ENCODE measurements at places on chromosomes 3 and 15.

DNA sequence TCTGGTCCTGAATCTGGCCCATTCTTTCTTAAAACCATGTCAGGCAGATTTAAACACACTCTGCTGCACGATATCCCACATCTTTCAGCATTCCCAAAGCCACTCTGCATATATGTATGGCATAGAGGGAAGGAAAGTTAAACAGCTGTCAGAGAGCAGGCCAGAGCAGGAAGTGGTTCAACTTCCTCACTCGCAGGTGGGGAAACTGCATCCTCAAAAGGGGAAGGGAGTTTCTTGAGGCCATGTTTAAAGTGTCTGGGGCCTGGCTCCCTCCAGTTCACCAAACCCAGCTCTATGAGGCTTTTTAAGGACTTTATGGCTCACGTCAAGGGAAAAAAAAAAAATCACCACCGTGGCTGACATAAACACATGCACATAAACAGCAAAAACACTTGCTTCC, 123.1 kb downstream of the OPA1 start:
- no peak for DNase-seq

DNA sequence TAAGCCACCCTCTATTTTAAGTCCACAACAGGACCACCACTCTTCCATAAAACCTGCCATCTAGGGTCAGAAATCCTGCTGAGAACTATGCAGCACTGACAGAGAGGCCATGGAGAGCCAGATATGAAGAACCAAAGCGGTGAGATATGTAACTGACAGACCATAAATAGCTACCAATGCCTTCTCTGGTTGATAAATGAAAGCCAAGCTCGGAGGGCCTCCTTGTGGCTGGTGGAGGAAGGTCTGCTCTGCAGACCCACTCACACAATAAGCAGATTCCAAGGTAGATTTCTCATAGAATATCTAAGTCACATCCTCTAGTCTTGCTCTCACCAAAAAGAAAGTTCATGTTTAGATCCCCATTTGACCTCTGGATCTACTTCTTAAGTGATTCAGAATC, 38.9 kb downstream of the RYK start:
- no peak for DNase-seq

DNA sequence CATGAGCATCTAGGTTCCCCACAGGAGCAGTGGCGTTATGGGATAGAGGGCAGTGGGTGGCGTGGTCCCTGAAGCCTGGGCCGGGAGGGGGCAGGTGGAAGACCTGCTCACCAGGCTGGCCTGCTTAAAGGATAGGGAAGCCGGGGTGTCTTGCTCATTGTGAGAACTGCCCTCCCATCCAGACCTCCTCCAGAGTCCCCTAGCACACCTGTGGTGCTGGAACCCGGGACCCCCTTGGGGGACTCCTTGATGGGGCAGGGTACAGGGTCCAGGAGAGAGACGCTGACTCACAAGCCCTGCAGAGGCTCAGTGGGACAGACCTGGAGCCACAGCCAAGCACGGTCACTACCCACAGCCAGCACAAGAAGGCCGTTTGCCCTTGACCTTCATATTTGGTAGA, 2.8 kb upstream of the RHCG start:
- no peak for DNase-seq

- DNase-seq: no peak
Measured at GRCh38 chr3:64489361-64490044, 198.3 kb downstream of the ADAMTS9 start.

- no peak for DNase-seq
Measured at GRCh38 chr3:152516216-152516615, 247.5 kb downstream of the MBNL1 start.

- no peak for DNase-seq
Measured at GRCh38 chr3:54188176-54188791, 65.9 kb downstream of the CACNA2D3 start.

DNA sequence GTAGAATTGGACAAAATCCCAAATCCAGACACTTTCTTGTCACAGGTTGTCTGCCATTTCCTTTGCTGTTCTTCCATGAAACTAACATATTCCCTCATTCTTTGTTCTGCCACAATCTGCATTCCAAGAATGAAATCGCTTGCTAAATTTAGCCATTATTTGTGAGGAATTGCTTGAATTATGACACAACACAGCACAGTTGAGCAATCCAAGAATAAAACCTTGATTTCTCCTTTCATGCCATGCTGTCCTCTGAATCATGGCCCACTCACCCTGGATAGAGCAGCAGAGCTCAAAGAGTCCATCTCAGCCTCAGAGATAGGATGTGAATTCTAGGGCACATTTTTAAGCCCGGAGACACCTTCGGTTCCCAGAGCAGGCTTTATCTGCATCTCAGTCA, 35.2 kb upstream of the GREM1 start:
- no peak for DNase-seq

- no peak for DNase-seq
Measured at GRCh38 chr3:71681224-71681668, 44.0 kb downstream of the EIF4E3 start.

- no peak for DNase-seq
Measured at GRCh38 chr3:45125550-45126026, 20.6 kb downstream of the CDCP1 start.

GRCh38 chr15:87792250-87793040, 464.1 kb downstream of the NTRK3 start:
- DNase-seq: no peak

Measured in activated CD8-positive, alpha-beta memory T cell treated with anti-CD3 and anti-CD28 coated beads for 4 hours (primary cell).